Central memory CD4-positive, alpha-beta T cell (primary cell): ENCODE measurements at places on chromosomes 6 and 20.

DNA sequence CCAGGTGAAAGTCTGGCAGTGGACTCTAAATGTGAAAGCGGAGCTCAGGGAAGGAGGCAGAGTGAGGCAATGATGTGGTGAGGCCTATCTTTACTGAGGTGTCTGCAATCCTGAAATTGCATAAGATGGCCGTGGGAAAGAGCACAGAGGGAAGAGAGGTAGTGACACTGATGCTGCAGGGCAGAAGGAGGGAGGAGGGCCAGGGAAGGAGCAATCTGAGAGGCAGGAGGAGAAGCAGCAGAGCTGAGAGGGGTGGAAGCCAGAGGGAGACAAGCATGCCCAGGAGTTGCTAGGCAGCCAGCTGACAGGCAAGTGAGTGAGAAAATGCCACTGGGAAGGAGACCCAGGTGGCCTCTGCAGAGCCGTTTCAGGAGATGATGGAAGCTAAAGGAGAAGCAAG lies 97.4 kb upstream of the CNR1 start:
- no peak for DNase-seq

DNA sequence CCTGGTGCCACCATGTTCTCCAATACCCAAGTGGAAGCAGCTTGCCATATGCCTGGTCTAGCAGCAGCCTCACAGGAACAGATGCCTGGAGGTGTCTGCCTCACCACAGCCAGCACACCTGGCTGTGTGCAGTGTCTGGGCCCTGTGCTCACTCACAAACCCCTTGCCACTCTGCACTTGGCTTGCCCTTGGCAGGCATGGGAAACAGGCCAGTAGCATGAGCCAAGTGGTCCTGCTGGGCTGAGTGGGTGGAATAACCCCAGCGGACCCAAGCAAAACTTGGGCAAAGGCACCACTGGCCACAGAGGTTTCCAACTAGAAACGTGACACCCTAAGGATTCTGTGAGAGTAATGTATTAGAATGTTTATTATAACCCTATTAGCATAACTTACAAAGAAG lies 600.5 kb upstream of the GJE1 start:
- no peak for DNase-seq

DNA sequence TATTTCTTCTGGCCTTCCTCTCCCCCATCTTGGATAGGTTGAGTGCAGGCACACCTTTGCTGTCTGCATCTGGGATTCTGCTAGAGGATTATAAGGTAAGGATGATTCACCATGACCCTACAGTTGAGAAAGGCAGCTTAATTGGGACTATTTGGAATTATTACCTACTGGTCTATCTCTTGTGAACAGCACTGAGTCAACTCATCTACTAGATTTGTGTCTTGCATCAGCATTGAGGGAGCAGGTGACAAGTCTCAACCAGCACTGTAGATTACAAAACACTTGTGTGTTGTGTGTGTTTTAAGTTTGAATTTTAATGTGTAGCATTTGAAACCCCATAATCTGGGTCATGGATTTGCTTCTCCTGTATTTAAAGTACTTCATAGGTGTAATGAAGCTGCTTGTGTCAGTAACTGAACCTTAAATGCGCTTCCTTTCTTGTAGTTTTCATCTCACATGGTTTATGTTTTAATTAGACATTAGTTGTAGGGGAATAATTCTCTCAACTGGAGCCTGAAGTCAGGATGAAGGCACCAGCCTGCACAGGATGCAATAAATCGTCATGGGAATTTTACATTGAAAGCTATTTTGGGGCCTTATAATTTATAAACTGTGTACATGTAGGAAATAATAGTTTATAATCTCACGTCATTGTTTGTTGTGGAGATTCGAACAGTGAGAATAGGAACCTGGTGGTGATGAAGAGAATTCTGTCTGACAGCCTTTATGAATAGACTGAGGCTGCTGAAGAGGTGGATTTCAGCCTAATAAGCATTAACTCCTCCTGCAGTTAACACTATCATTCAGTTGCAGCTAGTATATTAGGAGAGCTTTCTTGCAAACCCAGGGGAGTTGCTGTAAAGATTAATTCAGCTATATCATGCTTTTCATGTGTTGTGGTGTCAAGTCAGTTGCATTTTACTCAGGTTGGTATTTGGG lies 125.1 kb downstream of the JARID2 start:
- DNase-seq, result no peak

DNA sequence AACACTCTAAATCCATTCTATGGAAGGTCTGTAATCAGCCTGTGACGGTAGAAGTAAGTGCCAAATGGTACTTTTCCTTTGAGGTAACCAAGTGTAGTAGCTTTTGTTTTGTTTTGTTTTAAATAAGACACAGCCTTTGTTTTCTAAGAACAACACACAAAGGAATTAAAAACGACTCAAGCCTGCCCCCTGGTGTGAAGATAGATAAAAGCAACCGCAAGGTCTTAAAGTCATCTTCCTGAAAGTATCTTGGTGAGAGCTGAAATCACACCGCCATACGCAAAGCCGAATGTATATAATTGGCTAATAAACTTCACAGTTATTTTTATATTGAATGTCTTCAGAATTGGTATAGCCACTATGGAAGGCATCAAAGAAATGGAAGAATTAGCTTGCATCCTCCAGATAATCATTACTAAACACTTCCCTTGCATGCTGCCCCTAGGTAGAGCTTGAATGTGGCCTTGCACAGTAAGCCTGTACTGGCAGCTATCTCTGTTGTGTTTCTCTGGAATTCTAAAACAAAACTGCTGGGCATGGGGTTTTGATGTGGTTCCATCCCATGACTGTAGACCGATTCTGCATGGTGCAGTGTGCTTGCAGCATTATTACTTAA lies 95.6 kb downstream of the LAMP5 start:
- DNase-seq, result no peak

GRCh38 chr6:72048080-72048479 lies 161.7 kb downstream of the RIMS1 start:
- no peak for DNase-seq

- no peak for DNase-seq
These were observed 184.7 kb downstream of the CDKAL1 start for GRCh38 chr6:20718705-20719653.

GRCh38 chr20:57432862-57433491 lies 41.8 kb downstream of the RBM38 start:
- DNase-seq, result peak; percentile 78

DNA sequence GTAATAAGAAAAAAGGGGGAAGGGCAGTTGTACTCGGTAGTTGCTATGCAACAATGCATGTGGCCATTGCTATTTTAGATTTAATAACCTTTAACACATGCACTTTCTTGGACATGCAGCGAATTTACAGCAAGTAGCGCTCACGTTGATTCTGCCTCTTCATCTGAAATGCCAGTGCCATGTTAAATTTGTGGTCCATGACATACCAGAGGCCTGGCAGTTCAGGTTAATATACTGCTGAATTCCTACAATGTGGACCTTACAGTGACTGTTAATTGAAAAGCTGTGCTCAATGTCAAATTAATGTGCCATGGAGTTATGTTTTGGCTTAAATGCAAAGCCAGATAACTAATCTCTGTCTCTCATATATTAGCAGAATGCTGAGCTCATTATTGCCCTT lies 699.7 kb downstream of the DOK5 start:
- DNase-seq, result no peak

DNA sequence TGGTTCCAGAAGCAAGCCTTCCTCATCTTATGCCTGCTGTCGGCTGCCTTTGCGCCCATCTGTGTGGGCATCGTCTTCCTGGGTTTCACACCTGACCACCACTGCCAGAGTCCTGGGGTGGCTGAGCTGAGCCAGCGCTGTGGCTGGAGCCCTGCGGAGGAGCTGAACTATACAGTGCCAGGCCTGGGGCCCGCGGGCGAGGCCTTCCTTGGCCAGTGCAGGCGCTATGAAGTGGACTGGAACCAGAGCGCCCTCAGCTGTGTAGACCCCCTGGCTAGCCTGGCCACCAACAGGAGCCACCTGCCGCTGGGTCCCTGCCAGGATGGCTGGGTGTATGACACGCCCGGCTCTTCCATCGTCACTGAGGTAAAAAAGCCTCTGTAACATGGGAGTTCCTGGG lies 366 bp downstream of the SLC22A1 start:
- no peak for DNase-seq

DNA sequence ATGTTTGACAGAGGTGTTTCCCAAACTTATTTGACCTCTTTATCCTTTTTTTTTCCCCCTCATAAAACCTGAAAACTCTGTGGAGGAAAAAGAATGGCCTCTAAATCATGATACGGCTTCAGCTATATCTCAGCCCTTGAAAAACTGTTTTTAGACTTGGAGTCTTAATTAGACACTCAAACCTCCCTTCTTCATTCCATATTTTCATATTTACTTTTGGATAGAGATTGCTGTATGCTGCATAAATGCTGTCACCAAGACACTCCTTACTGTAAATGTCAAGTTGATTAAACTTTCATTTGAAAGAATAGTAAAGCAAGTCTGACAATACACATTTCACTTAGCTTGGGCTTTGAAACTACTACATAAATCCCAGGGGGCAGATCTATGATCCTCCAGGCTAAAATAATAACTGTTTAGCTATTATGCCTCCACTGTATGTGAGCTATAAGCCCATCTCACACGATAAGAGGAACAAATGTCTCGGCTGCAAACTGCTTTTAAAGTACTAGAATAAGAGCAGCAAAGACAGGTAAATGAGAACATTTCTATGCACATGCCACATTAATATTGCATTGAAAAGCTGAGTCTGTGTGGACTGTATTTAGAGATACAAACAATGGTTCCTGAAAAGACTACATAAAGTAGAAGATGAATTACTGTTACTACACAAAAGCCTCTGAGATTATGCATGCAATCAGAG lies 141.3 kb upstream of the HMGN3 start:
- DNase-seq, result no peak

- no peak for DNase-seq
These were observed 31.4 kb downstream of the DUSP22 start for GRCh38 chr6:323730-324088.

DNA sequence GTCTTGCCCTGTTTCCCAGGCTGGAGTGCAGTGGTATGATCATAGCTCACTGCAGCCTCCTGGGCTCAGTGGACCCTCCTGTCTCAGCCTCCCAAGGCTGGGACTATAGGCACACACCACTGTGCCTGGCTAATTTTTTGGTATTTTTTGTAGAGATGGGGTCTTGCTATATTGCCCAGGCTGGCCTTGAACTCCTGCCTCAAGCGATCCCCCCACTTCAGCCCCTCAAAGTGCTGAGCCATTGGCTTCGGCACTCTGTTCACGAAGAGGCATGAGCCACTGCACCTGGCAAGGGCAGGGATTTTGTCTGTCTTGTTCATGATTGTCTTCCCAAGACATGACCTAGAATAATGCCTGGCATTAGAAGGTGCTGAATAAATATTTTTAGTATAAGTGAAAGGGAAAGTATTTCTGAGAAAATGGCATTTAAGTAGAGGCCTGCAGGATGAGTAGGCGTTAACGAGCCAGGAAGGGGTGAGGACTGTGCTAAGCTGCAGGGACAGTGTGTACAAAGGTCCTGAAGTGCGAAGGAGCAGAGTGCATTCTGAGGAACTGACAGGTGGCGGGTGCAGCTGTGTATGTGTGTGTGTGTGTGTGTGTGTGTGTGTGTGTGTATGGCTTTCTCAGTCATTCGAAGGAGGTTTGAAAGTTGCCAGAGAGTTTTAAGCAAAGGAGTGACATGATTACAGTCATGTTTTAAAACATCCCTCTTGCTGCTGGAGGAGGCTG lies 43.0 kb downstream of the VEGFA start:
- no peak for DNase-seq

DNA sequence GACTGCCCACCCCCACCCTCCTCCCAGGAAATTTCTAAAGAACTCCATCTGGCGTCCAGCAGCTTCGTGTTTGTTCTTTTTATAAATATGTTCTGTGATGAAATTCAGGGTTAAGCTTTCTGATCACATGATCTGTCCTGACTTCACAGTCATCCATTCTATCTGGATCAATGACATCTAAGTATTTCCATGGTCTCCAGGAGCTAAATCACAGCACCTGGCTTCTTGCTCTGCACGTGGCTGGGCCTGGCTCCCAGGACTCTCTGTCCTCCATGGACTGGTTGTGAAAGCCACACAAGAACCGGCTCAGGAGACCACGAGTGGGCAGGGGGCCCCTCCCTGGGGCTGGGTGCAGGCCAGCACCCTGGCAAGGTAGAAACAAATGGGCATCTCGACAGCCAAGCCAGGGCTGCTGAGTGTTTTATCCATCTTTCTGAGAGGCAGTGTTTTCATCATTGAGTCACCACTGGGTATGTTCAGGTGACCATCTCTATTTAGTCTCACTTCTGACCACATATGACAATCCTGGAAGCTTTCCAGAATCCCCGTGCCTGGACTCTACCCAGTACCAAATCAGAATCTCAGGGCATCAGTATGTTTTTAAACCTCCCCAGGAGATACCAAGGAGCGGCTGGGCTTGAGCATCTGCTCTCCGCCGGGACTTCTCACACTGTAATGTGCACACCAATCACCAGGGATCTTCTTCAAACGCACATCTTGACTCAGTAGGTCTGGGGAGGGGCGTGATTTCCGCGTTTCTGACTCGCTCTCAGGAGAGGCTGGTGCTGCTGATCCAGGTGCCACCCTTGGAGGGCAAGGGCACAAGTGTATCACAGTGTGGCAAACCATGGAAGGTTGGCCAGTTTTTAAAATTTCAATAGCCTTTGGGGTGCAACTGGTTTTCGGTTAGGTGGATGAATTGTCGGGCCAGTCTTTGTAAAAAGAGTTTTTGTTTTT lies 31.6 kb upstream of the PXDC1 start:
- no peak for DNase-seq

DNA sequence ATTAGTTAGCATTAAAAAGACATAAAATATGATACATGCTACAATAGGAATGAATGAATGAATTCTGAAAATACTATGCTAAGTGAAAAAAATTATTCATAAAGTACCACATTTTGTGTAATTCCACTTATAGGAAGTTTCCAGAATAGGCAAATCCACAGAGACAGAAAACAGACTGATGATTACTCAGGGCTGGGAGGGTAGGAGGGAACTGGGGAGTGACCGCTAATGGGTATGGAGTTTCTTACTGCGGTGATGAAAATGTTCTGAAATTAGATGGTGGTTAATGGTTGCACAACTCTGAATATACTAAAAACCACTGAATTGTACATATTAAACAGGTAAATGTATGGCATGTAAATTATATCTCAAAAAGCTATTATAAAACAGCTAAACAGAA lies 22.6 kb downstream of the FERMT1 start:
- DNase-seq, result no peak

DNA sequence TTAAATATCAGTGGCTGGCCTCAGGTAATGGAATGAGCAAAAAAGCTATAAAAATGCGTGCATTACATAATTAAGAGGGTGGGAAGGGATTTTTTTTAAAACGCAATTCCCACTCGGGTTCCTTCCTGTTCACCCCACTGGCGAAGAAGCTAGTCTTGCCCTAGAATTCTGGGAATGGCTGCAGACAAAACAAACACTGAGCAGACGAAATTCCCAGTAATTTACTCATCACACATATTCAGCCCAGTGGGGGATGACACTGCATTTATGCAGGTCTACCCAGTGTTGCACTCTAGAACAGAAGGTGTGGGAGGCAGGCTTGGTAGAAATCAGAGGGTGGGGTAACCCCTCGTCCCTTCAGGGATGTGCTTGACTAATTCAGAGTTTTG lies 2695.0 kb upstream of the DEFB115 start:
- DNase-seq, result no peak
